ENCODE measurements at places on chromosomes 1 and 21.
A peak's percentile ranks its signal among the peaks of the same experiment; 100 is the strongest.

GRCh38 chr1:58143972-58144697 is 402.4 kb downstream of the OMA1 start:
- DNase-seq: no peak

GRCh38 chr1:204659056-204659455 is 26.5 kb downstream of the LRRN2 start:
- no peak for DNase-seq

DNA sequence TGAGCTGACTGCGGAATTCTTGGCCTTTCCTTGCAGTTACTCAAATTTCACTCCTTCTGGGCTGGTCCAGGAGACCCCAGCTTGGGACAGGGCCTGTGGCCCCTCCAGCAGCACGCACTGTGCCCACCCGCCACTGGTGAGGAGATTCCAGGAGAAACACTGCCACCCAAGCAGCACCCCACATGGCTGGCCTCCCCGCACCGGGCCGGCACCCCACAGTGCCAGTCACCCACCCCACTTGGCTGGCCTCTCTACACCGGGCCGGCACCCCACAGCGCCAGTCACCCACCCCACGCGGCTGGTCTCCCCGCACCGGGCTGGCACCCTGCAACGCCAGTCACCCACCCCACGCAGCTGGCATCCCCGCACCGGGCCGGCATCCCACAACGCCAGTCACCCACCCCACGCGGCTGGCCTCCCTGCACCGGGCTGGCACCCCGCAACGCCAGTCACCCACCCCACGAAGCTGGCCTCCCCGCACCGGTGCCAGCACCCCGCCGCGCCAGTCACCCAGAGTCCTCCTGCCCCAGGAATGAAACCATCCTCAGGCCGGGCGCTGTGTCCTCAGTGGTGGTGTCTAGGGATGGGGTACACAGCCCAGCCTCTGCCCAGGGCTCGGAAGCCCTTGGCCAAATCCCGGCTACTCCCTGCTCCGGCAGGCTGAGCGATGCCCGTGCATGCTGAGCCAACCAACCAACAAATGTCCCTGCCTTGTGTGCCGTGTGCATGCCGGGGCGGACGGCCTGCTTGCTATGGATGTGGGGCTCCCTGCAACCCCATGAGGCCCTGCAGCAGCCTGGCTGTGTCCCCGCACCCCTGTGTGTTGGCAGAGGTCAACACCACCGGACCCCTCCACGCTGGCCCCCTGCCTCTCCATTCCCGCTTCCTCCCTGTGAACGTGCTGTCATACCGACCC is 38.6 kb upstream of the TSPEAR start:
- DNase-seq: no peak

- DNase-seq: no peak
These were observed 775 bp downstream of the TMEM125 start for GRCh38 chr1:43270421-43271095.

GRCh38 chr1:41626146-41626545 is 141.7 kb upstream of the EDN2 start:
- DNase-seq: no peak

GRCh38 chr1:161824618-161825017 is 58.5 kb downstream of the ATF6 start:
- DNase-seq: no peak

DNA sequence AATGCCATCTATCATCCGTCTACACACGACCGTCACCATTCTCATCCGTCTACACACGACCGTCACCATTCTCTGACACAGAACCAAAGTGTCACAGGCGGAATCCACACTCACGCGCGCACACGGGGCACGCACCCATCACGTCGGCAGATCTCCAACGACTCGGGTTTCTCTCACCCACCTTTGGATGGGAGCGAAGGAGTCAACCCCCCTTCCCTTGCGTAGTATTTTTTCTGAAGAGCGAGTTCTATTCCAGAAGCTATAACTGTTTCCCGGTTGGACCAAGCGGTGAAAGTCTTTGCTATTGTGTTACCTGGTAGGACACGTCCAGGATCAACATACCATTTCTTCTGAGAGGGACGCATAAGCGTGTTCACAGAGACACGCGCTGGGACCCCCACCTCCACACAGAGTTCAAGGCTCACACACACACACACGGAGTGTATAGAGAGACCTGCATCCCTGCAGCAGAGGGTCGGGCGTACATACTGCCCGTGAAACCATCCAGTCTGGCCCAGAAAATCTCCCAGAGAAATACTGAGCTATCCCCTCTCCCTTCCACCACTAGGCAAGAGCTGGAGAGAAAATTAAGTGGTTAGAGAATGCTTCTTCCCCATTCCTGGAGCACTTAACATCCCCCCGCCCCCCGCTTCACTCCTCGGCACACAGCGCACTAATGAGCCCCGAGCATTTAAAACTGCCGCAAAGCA is 741 bp downstream of the DUSP10 start:
- DNase-seq: peak; percentile 16

DNA sequence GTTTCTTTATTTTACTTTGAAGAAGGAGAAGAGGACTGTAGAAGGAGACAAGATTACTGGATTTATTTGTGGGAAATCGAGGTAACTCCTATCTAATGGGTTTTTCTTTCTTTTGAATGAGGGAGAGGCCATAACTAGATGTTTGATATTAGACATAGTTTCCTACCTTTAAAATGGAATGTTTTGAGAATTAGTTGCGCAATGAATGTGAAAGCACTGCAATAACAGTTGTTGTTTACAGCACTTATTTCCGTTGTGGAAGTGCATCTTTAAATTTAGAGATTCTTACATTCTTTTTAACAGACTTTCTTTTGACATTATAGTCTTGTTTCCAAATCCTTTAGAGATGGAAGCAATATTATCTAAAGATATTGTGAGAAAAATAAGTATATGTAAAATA is 229.0 kb downstream of the SRGAP2C start:
- no peak for DNase-seq

GRCh38 chr1:87600854-87601253 is 272.2 kb downstream of the LMO4 start:
- DNase-seq: no peak

- peak; percentile 67 for DNase-seq
These were observed 248.4 kb downstream of the DENND1B start for GRCh38 chr1:197526736-197527371.

DNA sequence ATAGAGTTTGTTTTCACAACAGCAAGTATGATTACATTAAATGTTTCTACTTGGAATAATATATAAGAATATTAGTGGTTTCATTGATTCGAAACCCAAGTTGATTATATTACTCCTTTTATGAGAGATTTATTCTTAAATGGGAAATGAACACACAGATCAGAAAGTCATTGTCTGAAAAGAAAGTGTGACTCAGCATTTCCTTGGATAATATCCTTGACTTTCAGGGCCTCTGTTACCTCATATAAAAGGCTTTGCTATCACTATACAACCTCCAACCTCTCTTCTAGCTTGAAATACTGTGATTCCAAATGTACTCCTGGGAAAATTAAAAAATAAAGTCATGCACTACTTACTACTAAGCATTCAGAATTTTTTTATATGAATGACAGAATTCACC is 295.3 kb upstream of the LYPLAL1 start:
- DNase-seq: no peak

DNA sequence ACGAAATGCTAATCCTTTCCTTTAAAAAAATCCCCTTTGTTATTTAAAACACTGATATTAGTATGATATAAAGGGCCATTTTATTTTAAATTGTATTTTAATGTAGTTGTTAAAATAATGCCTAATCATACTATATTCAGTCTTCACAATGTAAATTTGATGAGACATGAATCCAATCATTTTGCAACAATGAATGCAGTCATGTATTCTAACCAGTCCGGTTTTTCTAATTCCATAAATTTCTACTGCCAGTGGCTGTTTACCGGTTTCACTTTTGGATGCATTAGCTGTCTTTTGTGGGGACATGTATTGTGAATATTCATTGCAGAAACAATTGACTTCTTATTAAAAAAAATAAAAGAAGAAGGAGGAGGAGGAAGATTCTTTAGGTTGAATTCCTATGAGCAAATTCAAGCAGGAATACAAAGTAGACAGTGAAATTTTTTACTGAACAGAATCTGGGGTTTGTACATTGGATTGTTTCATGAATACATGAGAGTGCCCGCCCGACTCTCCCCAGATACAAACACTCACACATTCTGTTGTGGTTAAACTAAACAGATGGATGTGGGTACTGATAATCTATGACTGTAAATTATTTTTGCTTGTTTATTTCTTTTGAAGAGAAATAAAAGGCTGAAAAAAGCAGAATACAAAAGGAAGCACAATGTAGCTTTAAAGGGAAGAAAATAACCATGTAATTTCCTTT is 624.8 kb upstream of the PTBP2 start:
- no peak for DNase-seq

DNA sequence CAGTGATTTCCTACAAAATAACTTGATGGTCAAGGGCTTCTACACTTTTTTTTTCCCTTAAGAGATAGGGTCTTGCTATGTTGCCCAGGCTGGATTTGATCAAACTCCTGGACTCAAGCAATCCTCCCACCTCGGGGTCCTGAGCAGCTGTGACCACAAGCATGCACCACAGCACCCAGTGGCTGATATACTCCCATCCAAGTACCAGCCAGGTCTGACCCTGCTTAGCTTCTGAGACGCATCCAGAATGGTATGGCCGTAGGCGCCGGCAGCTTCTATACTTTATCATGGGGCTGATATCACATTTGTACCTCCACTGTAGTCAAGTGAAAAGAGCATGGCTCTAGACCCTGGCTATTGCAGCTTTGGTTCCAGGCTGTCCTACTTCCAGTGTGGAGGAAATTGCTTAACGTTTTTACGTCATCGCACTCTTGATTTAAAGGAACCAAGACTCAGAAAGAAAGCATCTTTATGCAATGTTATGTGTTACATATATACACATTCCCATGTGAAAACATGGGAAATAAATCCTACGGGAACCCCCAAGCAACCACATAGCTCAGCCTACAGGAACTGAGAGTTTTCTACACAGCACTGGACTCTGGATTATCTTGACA is 39.5 kb downstream of the PDPN start:
- DNase-seq: no peak

DNA sequence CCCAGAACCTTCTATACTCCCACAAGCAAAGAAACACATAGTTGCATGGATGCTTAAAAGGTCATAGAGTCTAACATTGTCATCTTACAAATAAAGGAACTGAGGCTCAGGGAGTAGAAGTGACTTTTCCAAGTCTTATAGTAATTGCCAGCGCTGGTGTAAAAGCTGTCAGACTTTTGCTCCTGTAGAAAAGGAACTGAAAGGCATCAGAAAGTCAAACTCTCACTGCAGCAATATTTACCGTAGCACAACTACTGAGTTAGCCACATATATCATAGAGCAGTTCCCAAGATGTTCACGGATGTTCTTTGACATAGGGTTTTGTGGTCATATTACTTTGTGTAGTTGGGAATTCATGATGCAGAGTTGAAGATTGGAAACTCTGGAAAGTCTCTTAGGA is 16.6 kb upstream of the USP24 start:
- DNase-seq: no peak

DNA sequence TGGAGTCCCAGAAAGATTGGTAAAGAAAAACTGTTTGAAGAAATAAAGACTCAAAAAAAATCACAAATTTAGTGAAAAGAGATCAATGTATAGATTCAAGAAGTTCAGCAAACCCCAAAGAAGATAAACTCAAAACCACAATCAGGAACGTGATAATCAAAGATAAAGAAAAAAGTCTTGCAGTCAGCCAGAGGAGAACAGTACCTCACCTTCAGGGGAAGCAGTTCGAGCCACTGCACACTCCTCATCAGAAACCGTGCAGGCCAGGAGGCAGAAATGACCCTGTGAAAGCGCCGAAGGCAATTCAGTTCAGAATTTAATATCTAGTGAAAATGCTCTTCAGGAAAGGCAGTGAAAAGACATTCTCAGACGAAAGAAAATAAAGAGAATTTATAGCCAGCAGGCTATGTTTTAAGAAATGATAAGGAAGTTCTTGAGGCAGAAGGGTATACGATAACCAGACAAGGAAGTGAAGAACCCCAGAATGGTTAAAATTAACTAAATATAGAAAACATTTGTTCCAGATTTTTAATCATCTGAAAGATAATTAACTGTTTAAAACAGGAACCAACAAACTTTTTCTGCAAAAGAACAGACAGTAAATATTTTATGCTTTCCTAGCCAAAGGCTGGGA is 13.5 kb upstream of the SUMO3 start:
- no peak for DNase-seq

GRCh38 chr1:19045898-19046880 is 89.7 kb upstream of the IFFO2 start:
- no peak for DNase-seq

DNA sequence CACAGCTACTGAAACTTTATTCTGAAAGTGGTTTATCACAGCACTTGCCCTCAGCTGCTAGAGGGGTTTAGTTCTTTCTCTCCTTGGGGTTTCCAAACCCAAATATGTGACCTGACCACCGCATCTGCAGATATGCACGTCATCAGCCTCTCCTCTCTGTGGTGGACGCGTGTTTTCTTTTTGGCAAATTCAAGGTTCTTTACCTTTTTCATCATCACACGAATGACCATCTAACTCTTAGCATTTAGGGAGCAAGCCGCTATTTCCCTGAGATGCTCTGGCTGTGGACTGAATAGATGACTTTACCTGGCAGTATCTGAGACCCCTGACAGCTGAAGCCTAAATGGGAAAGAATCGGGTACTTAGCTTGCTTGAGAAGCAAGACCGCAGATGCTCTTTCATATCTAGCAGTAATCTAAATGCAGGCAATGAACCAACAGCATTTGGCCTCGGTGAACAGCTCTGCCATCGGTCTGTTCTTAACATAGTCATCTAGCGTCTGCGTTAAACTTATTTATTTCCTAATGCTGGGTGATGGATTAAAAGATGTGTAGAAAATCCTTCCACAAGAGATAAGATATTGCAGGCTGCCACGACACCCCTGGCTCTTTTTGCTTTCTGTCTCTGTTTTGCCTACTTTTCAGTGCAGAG is 463.4 kb downstream of the CAMTA1 start:
- no peak for DNase-seq

DNA sequence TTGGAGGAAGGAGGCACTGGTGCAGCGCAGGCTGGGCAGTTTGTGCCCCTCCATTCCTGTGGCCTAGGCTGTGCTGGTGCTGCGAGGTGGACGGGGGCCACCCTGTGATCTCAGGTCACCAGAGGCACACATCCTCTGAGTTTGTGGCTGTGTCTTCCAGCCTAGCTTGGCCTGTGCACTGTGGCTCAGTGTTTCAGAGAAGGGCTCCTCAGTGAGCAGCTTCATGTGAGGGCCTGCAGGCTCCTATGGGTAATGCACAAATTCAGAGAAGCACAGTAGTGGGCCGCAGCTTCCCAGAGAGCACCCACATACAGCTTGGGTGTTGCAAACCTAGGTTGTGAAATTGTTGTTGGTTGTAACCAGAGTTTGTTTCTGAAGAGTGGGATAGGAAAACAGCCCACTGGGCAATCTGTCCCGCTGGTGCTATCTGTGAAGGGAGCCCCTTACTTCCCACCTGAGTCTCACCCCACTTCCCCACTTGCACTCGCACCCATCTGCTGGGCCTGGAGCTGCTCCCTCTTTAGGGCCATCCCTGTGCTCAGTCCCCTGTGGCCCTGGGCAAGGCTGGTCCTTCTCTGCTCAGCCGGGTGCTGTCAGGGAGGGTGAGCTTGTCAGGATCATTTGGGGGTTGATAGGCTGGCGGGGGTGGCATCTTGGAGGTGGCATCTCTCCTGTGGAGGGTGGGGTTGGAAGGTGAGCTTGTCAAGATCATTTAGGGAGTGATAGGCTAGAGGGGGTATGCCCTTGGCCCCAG is 30.2 kb downstream of the SNAP47 start:
- DNase-seq: no peak

GRCh38 chr21:16532840-16533239 is 803.1 kb downstream of the USP25 start:
- no peak for DNase-seq

- DNase-seq: no peak
These were observed 17.2 kb downstream of the CDK18 start for GRCh38 chr1:205521686-205522085.

- no peak for DNase-seq
These were observed 104.2 kb downstream of the KCNK1 start for GRCh38 chr1:233718057-233718456.

Data from hematopoietic multipotent progenitor cell treated with erythropoietin and hydrocortisone succinate and interleukin-3 and kit ligand, for 17 days (in vitro differentiated cells).